ENCODE measurements at places on chromosomes 1 and 21.
A peak's percentile ranks its signal among the peaks of the same experiment; 100 is the strongest.

DNA sequence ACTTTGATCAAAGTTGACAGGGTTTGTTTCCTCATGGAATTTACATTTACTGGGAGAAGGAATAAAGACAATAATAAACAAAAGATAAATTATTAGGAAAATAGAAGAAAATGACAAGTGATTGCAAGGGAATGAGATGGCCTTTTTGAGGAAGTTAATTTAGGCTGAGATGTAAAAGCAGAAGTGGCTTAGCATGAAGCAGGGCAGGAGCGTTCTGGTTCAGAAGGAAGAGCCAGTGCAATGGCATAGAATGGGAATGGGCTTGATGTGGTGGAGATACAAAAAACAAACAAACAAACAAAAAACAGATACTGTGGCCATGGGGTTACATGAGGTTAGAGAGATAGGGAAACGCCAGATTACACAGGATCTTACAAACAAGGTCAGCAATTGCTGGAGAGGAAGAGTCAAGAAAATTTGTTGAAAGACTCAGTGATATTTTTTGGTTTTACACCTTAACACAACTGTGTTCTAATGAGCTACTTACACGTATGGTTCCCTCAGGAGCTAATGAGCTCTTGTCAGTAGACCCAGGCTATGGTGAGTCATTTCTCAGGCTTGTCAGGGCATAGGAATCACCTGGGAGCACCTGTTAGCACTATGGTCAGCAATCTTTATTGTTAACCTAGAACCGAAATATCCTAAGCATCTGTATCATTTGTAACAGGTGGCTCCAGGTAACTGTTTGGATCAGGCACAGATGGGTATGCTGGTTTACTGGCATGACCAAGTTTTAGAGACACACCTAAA, 8.7 kb upstream of the CADM3 start:
- no peak for DNase-seq

GRCh38 chr1:67701876-67702275, 16.9 kb downstream of the GADD45A start:
- no peak for DNase-seq

- DNase-seq = peak; percentile 64
Measured at GRCh38 chr1:223531742-223532341, 133.7 kb downstream of the CAPN8 start.

- no peak for DNase-seq
Measured at GRCh38 chr1:172557270-172557669, 24.3 kb downstream of the SUCO start.

DNA sequence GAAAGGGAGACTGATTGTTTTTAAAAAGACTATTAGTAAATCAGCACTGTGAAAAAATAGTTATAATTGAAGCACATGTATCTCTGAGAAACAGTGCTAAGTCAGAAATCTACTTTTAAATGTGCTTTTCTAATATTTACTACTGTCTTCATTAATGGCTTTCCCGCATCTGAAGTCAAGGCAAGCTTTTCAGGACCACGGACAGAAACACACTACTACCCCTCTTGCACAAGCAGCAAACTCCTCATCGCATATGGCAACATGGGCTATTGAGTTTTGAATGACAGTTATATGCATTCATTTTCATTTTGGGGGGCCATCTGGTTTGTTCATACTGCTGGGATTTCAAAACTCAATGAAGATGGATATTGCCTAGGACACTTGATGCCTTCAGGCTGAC, 433.4 kb upstream of the CAMK1G start:
- DNase-seq = peak; percentile 24

All from NCI-H446 (cell line).